ENCODE measurements at places on chromosomes 4 and X.

- DNase-seq = no peak
Measured at GRCh38 chr4:52701207-52701606, 42.1 kb upstream of the USP46 start.

DNA sequence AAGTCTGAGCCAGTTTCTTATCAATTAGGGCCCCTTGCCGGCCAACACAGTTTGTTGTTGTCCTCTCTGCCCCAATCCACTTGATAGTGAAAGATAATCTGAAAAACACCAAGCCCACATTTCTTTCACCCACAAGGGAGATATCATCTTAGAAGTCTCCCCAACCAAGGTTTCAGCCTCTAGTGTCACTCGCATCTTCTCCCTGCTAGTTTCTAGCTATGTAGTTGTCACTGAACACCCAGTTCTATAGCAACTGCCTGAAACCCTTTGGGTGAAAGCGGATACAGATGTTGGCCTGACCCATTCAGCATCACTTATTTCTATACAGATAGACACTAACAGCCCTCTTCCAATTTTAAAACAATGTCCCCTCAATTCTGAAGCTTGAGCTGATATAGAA lies 116.3 kb downstream of the BMP15 start:
- DNase-seq = no peak

DNA sequence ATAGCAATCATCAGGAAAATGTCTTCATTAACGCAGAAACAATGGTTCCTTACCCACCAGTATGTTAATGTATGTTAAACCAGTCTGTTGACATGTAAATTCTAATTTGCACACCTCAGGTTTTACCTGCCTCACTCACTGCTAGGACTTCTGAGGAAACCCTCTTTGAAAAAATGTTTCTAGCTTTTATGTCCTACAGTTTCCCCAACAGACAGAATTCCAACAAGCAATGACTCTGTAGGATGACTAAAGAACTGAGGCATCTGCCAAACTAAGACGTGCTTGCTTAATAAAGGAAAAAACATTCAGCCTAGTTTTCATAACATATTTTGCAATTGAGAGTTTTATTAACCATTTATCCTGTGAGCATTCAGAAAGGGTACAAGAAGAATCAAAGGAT lies 20.6 kb upstream of the SOX3 start:
- no peak for DNase-seq

DNA sequence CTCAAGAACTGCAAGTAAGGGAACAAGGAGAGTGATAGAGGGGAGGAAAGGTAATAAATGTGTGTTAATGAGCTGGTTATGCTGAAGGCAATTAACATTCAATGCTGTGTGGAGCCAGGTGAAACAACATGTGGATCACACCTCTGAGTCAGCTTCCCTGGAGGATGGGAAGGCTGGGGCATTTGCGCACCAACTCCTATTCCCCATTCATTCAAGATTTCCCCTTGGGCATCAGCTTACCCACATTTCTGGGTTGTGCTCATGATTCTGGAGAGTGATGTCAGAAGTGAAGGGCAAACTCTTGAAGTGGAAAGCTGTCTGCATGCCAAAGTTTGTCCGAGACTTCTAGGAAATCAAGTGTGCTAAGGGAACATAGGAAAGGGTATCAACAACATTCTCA lies 461.4 kb downstream of the MID1IP1 start:
- no peak for DNase-seq

DNA sequence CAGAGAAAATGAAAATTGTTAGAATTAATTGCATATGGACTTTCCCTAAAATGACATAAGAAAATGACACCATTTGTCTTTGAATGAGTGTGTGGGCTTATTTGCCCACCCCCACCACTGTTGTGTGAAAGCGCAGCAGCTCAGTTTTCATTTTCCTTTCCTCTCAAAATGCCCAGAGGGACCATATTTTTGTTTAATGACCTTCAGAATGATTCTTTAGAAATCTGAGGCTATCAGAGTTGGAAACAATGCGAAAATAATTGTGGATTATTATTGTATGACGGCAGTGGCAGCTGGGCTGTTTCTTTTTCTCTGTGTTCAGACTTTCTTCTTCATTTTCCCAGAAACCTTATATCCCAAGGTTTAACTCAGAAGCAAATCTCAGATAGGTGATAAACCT lies 44.6 kb upstream of the TEX13A start:
- no peak for DNase-seq

- DNase-seq = no peak
Measured at GRCh38 chr4:52052475-52052780, 1.3 kb downstream of the SPATA18 start.

- no peak for DNase-seq
Measured at GRCh38 chrX:74446876-74447275, 25.6 kb downstream of the SLC16A2 start.

DNA sequence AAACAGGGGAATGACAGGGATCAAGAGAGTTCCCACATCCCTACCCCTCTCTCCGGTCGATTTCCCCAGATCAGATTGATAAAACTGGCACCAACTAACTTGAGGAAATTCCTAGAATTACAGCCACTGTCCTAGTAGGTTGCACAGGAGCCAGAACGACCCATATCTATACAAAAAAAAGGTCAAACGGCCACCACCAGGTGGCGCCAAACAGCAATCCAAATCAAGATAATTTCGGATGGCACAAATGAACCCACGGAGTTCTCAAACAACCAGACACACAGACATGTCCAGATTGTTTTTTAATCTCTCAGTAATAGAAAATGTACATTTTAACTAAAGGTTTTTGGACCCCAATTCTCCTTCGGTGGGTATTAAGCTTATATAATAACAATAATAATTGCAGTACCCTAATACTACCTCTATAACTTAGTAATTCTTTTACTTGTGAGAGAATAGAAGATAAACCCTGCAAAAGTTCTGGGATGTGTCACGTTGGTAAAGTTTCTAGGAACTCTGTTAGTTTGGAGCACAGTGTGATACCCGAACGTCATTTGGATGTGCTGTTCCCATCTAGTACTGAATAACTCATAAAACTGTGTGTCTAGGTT lies 212.6 kb downstream of the SPOCK3 start:
- no peak for DNase-seq

GRCh38 chr4:53450773-53451172 lies 73.3 kb downstream of the FIP1L1 start:
- no peak for DNase-seq

GRCh38 chr4:83473966-83474365 lies 10.9 kb downstream of the ABRAXAS1 start:
- DNase-seq = no peak

DNA sequence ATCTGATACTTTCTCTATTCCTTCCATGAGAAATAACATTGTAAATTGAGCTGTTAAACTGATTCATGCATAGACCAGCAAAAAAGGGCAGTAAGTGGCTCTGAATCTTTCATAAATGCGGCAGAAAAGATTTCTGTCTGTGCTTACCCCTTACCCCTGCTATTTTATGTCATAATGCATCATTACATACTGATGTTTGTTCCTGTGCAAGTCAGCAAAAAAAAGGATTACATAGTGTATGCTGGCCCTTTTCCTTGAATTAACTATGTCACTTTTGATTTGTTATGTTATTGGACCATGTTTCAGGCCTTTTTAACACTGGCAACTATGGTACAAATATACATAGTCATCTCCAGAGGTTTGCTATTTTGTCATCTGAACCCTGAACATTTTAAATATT lies 2159.7 kb downstream of the PCDH7 start:
- DNase-seq = no peak

DNA sequence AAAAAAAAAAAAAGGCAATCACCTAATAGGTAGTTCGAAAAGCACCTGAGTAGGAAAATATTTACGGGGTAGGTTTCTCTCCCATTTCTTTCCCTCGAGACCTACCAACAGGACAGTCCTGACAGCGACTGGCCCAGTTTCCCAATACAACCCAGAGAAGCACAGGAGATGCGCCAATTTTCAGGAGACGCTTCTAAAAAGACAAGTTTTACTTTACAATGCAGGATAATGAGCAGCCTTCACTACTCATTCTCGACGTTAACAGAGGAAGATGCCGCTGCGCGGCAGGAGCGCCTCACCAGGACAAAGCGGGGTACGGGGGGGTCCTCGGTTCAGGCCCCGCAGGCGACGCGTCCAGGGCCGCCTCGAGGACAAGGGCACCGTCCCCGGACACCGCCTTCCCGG lies 708 bp downstream of the BCLAF3 start:
- DNase-seq = no peak
